HFF-Myc (cell line): ENCODE measurements at places on chromosomes 16 and 17.

DNA sequence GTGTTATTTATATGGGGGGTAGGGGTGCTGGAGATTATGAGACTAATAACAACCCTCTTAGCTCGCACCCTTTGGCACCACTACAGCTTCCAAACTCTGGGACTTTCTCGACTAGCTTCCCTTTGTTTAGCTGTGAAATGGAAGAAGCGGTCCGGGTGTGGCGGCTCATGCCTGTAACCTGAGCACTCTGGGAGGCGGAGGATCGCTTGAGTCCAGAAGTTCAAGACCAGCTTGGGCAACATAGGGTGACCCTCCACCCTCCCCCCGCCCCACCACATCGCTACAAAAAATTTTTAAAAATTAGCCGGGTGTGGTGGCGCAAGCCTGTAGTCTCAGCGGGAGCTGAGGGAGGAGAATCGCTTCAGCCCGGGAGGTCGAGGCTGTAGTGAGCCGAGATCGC, 814 bp upstream of the CDH3 start:
- DNase-seq = no peak

- peak; percentile 90 for DNase-seq
Measured at GRCh38 chr16:71426069-71426879, 15.6 kb downstream of the TLE7 start.

DNA sequence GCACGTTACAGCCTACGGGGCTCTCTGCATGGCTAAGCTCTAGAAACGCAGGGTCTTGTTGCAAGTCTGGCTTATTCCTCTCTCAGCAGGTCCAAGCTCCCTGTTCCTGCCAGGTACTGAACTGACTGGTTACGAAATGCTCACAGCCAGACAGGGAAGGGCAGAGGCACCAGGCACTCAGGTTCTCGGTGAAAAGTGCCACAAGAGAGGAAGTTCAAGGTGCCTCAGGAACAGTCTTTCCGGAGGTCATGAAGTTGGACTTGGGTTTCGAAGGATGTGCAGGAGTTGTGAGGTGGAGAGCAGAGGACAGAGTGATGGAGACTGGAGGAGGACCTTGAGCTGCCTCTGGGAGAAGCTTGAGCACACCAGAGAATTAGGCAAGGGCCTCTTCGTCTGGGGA, 124.7 kb upstream of the GSE1 start:
- DNase-seq = no peak

DNA sequence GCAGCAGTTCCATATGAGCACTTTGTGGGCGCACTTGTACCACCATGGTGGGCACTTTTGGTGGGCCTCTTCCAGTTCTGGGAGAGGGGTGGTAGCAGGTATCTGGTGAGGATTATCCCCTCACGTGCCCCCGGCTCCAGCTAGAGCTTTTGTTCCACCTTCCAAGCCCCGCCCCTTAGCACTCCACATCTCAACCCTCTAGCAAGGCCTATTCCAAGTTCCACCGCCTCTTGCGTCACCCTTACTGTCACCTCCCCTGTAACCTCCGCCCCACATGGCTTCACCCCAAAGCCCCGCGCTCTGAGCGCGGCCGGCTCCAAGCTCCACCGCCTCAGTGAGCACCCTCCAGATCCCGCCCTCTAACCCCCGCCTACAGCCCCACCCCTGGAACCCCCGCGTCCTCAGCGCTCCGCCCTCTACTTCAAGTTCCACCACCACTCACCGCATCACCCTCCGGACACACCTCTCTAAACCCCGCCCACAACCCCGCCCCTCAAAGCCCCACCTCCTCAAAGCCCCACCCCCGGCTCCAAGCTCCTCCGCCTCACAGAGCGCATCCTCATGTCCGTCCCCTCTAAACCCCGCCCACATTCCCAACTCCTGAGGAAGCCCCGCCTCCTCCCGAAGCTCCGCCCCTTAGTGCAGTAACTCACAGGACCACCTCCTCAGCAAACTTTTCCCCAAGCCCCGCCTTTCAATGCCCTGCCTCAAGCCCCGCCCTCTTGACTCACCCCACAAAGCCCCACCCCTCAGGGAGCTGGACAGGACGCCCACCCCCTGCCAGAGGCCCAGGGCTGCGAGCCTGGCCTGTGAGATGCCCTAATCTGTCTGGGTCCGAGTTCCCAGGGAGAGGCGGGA, 11.1 kb downstream of the SCN4A start:
- DNase-seq = no peak

DNA sequence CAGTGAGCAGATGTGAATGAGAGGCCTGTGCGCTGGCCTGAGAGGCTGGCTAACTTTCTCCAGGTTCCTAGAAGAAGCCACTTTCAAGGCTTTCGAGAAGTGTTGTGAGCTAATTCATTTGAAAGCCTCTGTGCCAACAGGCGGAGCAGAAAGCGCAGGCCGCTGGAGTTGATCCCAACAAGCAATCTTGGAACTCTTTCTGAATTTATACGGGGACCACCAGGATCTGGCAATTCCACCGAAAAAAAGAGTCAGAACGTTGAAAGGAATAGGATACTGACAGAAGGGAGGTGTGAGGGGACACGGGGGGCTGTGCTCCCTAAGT, 71.3 kb upstream of the METRNL start:
- no peak for DNase-seq
